ENCODE measurements at places on chromosomes 1 and 21.

- no peak for DNase-seq
Observed at GRCh38 chr1:174044418-174045222, 22.5 kb upstream of the RC3H1 start.

DNA sequence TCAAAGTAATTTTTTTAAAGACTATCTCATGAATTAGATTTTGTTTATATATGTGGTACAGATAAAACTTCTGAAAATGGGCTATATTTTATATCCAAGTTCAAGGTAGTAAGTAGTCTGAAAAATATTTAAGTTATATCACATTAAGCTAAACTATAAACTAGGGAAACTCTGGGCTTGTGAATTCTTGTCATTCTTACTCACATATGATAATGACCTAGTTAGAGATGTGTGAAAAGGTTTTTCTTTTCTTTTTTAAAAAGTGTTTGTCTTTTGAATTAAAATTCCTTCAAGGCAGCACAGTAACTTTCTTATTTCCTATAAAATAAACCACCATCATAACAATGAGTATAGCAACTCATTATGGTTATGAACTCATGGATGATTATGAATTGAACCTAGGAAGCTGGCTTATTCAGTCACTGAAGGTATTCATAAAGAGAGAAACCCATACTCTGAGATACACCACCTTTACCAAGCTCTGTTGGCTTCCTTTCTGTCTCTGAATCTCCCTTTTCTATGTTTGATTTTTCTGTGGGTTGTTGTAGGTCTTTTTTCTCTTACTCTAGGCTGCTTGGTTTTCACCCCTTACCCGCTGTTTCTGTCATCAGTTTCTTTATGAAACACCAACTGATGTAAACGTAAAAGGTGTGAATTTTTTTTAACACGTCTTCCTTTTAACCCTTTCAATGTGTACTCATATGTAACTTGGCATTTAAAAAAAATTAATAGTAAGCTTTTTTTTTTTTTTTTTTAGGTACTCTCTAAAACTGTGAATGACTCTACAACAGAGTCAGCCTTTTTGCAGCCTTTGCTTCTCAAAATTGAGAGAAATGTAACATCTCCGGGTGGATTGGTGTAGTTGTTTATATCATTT lies 25.2 kb downstream of the IL12RB2 start:
- no peak for DNase-seq

DNA sequence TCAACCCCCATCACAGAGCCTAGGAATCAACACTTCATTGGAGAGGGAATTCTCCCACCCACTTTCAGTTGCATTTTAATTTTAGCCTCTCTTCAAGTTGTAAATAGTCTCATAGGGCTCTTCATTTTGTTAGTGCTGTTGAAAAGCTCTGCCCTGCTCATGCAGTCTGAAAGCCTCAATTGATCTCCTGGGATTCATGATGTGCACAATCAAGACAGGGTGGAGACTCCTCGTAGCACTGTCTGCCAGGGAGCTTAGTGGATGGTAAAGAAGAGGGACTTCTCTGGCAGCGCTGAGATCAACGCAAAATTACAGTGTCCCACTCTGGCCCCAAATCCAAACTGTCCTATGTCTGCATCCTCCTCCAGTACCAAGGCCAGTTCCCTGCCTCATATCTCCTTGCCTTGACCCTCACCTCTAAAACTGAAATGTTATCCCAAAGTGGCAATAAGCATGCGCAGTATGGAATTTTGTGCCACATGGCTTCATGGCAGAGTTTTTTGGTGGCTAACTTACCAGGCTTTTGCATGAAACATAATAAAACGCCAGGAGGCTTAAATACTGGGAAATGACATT lies 282.2 kb downstream of the CACNA1E start:
- no peak for DNase-seq

- no peak for DNase-seq
Observed at GRCh38 chr1:32398401-32398800, 4.2 kb upstream of the BSDC1 start.

DNA sequence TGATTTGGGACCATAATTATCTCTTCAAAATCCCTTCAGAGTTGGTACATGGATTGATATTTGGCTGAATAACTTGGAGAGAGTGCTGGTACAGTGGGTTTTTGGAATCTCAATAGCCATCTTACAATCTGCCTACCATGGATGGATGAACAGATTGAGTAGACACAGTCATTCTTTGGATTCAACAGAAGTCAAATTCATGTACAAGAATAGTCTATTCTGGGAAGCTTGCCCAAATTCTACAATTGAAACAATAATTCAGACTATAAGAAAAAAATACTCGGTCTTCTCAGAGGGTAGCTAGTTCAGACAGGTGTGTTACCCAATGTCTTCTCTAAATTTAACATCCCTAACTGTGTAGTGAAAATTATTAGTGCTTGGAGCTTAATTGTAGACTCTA lies 574.0 kb downstream of the LRRIQ3 start:
- no peak for DNase-seq

DNA sequence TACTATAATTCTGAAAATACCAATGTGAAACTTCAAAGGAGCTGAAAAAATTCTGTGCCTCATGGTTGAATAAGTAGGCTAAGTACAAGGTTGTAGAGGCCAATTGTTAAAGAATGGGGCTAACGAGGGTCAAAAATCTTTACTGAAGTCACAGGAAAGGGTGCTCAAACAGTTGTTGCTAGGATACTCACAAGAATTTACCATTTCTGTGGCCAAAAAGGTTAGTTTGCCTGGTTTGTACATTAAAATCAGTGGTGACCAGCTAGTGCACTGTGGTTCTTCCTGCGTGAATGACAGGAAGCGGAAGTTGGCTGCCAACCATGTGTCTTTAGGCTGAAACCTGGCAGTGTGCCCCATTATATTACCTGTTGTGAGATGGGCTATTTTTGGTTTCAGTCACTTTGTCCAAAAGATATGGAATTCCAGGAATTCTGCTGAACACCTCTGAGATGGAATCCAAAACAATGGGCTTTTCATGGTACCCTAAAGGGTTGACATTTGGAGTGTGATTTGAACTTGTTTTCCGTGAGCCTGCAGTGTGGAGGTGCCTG lies 13.5 kb downstream of the MAP3K21 start:
- DNase-seq: no peak

- DNase-seq: no peak
Observed at GRCh38 chr1:160569806-160570205, 9.5 kb downstream of the CD84 start.

- DNase-seq: no peak
Observed at GRCh38 chr1:91617285-91617765, 116.7 kb downstream of the CDC7 start.

DNA sequence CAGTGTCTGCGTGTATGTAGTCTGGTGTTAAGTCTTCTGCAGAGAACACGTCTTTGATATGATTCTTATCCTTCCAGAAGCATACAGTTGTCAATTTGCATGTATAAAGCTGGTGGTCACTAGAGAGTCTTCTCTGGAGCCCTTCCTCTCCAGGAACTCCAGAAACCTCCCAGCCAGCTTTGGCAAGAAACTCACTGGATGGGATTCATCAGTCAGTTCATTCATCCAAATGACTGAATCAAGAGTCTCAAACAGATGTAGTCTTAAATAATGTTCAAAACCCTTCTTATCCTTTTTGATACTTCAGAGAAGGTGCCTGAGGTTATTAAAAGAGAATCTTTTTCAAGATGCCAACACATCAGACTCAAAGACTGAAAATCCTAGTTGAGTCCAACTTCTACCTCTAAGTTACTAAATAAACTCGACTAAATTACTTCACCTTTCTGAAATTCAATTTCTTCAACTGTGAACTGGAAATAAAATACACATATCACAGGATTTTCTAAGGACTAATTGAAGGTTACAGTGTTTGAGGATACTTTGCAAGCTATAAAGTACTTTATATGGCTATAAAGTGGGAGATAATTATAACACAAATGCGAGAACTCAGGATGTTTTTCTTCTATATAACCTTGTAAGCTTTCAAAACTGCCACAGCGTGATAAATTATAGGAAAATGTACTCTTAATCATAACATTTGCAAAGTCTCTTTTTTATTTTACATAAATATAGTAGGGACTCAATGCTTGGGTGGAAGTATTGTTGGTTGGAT lies 252.4 kb downstream of the FGGY start:
- no peak for DNase-seq

DNA sequence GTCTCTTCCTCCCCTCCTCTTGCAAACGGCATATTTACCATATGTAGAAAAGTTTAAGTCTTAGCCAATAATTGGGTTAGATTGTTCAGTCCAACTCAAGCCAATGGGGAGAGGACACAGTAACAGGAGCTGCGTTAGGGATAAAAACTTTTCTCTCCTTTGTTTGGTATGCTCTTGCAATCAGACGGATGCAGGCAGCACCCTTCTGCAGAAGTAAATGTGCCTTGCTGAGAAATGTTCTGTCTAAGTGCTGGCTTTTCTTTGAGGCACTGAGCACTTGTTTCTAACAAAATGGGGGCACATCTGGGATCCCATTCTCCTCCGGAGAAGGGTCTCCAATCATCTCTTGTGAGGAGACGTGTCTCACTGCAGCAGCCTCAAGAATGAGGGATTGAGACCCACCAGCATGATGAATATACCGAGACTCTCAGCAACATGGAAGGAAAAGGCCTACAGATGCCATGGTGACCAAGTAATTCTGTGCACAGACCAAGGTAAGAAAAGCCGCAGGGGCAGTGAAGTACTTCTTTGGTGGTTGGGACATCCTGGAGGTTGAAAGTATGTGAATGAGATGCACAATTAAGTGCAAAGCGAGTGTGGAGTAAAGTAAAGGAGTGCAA lies 20.7 kb upstream of the GNG4 start:
- no peak for DNase-seq

GRCh38 chr1:160167580-160167979 lies 16.2 kb downstream of the ATP1A4 start:
- no peak for DNase-seq

DNA sequence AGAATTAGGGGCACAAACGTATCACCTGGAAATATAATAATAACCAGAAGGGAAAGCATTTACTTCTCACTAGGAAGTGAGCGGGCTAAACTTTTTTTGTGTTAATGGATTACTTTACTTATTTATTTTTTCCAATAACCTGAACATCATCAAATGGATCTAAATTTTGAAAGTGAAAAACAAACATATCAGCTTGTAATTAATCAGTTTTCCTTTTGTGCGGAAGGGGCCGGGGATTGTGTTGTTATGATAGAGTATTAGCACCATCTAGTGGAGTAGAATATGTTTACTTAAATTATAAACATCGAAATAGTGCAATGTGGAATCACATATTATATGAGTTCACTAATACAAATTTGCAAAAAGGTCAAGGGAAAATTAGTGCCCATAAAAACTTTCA lies 9.0 kb downstream of the CFH start:
- DNase-seq: no peak

DNA sequence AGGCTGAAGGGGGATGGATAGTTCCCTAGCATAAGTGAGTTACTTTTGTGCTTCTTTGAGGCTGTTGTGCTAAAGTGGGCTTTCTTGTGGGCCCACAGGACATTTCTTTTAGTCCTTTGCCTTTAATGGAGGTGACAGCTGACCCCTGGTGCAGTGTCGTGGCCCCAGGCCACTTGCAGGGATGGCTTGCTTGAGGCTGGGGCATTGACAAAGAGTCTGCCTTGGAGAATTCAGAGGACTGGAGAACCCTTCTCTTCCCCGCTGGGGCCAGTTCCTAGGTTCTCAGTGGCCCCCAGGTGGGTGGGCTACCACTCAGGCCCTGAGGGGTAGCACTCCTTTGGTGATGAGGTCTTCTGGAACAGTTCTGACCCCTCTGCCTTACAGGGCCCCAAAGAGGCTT lies 12.8 kb downstream of the ABCG1 start:
- no peak for DNase-seq

DNA sequence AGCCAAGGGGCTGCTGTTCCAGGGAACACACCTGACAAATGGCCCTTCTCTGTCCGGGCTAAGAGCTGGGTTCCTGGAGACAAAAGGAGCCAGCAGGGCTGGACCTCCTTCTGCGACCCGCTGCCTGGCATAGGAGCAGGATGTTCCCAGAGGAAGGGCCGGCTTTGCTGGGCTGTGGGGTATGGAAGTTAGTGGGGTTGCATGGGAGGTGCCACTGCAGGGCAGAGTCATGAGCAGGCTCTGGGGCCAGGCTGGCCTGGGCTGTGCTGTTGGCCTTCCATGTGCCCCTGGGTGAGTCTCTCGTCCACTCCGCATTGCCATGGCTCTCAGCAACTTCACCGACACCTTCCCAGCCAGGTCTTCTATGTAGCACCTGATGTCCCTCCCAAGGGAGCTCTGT lies 507.6 kb downstream of the PTPRU start:
- no peak for DNase-seq

DNA sequence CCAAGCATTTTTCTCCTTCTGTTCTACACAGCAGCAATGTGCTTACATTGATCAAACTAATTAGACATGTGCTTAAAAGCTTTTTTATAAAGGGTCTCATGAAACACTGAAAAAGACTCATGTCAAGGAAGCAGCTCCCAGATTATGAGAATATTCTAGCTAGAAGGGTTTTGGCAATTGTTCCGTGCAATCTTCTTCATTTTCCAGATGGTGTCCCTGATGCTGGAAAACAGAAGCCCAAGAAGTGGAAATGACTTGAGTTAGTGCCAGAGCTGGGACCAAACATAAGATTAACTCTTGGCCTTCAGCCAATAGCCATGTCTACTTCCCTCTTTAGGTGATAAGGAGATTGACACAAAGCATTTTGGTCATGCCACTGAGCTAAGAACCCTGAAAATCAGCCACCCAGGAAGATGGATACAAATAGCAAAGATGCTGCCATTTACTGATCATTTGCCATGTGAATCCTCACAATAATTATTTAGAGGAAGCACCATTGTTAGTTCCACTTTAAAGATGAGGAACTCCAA lies 110.8 kb downstream of the MATN1 start:
- no peak for DNase-seq

- no peak for DNase-seq
Observed at GRCh38 chr1:240173836-240174235, 82.2 kb downstream of the FMN2 start.

DNA sequence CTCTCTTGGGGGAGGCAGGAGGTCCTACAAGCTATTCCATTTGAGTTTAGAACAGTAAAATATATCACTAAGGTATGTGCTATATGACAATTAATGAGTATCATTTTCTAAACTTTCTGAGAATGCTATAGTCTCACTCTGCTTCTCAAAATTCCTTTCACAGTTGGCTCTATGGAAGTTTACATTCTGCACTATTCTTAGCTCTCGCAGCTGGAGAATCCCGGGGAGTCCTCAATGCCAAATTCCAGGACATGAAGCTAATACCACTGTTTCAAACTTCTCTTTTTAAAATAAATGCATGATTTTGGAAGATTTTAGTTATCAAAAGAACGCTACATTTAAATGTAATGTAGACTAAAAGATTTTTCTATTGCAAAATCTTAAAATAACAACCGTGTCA lies 22.4 kb upstream of the PALMD start:
- no peak for DNase-seq

DNA sequence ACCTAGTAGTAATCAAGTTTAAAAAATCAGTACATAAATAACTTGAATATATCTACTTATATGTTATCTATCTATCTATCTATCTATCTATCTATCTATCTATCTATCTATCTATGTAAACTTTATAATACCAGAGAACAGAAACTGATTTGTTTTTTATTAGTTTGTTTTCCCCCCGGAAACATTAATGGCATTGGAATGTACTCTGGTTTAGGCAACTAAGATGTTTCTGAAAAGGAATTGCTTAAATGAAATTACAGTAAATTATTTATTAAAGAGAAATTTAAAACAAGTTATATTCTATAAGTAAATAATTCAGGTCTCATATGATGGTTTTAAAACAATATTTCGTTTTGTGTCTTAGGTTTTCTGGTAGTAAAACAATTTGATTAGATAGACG lies 681.0 kb upstream of the ADAMTS5 start:
- no peak for DNase-seq
